Endodermal cell (in vitro differentiated cells): ENCODE measurements at places on chromosomes 6 and 20.
A peak's percentile ranks its signal among the peaks of the same experiment; 100 is the strongest.

DNA sequence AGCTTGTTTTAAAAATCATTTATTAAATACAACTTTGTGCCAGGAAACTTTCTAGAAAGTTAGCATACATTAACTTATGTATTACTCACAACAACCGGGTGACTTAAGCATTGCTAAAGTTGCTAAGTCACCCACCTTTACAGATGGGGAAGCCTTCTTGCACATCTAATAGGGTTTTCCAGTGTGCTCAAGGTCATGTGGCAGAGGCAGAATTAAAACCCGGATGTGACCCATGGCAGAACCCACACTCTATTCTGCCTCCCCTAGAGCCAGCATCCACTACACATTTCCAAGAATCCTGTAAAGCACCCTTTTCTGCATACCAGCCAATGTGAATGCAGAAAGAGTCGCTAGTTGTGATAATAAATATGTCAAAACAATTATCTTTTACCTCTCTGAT, 13.4 kb downstream of the LINC00237 start:
- no peak for DNase-seq

DNA sequence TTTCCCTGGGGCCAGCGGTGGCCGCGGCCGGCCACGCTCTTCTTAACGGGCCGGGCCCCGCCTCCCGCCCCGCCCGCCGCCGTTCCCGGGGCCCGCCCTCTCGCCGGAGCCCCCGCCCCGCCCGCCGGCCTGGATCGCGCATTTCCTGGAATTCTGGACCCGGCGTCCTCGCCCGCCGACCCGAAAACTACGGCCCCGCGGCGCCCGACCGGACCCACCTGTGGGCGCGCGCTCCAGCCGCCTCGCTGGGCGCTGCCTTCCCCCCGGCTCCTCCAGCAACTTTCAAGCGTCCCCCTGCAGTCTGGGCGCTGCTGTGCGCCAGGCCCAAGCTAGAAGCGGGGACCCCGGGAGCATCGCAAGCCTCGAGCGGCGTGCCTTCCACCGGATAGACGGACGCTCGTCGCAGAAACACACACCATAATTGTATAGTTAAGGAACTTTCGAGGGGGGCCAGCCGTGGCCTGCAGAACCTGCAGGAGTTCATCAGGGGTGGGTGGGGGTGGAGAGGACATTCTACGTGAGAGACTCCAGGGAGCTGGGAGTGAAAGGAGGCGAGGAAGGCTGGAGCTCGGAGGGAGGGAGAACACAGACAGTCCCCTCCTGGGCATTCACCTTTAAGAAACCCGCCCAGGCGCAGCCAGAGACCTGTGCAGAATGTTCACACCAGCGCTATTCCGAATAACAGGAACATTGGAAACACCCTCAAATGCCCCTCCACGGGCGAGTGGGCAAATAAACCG, at the start of gene ADA:
Gene ADA (minus strand): TSS at position 16 of the 740 bp plus-strand sequence. CDS start 92 bp downstream, outside the sequence.
- peak; percentile 87 for DNase-seq

DNA sequence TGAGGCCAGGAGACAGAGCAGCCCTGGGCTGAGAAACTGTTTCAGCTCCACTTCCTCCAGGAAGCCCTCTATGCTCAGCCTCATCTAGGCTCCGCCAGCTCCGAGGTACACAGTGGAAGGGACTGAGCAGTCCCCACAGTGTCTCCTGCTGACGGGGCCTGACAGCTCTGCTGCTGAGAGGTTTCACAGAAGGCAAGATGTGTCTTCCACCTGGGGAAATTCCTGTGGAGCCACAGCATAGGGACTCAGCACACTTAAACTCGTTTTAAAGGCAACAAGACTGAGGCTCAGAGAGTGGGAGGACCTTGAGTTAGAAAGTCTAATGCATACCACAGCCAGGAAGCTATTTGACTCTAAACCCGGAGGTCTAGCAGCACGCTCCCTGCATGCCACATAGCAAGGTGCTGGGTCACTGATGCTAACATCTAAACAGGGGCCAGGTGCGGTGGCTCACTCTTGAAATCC, 6.8 kb downstream of the ADA start:
- DNase-seq, result no peak

GRCh38 chr20:44435630-44436335, 39.9 kb upstream of the TTPAL start:
- no peak for DNase-seq

- DNase-seq, result no peak
Observed at GRCh38 chr6:42374018-42374669, 77.6 kb downstream of the TRERF1 start.

GRCh38 chr20:37534401-37535157, 6.9 kb upstream of the BLCAP start:
- DNase-seq, result peak; percentile 78

- DNase-seq, result no peak
Observed at GRCh38 chr6:168666699-168667427, 225.9 kb downstream of the SMOC2 start.

DNA sequence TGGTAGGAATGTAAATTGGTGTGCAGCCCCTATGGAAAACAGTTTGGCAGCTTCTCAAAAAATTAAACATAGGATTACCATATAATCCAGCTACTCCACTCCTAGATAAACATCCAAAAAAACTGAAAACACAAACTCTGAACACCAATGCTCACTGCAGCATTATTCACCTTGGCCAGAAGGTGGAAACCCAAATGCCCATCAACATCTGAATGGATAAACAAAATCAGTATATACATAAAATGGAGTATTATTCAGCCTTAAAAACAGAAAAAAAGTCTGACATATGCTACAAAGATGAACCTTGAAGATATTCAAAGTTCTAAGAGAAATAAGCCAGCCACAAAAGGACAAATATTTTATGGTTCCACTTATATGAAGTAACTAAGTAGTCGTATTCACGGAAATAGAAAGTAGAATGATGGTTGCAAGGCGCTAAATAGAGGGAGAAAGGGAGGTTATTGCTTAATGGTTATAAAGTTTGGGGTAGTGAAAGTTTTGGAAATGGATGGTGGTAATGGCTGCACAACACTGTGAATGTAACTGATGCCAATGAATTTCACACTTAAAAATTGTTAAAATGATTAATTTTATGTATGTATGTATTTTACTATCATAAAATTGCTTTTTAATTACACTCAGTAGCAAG, 4.0 kb downstream of the PHF10 start:
- no peak for DNase-seq

GRCh38 chr6:170006071-170006899, 254.9 kb downstream of the ERMARD start:
- no peak for DNase-seq

DNA sequence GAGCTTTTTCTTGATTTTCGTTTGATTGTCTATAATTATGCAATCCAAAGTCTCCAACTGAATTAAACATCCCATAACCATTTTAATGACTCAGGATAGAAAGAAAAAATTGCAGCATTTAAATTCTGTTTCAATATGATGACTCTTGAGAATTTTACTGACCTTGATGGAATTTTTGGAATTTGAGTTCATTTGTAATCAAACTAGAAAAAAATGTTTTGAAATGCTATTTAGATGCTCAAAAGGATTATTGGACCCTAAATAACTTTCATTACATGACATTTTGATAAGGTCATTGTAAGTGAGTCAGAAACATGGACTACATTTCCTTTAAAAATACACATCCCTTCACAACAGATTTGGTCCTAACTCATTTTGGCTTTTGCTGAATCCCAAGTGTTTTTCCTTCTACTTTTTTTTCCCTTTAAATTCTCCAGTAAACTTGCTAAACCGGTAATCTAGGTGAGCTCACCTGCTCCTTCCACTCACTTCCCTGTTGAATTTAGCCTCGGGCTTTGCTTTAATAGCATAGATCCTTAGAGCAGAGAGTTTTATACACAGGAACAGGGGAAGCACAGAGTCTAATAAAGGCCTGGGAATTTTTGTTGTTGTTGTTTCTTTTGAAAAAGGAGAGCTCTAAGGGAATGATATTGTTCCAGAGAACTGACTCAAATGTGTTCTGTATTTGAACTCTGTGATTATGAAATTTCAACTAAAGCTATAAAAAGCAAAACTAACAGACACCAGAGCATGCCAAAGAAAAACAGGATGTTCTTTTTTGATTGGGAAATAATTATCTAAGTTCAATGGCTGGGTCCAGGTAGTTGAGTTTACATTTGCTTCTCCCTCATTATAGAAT, 1088.2 kb upstream of the CITED2 start:
- DNase-seq, result no peak

GRCh38 chr20:45067087-45067486, 33.8 kb downstream of the KCNS1 start:
- DNase-seq, result no peak
